Stimulated activated CD4-positive, alpha-beta T cell treated with anti-CD3 and anti-CD28 coated beads, Interleukin-1b, Interleukin-23, amount 100 ng/mL, for 1 hour (primary cell): ENCODE measurements at places on chromosomes 7 and 10.

DNA sequence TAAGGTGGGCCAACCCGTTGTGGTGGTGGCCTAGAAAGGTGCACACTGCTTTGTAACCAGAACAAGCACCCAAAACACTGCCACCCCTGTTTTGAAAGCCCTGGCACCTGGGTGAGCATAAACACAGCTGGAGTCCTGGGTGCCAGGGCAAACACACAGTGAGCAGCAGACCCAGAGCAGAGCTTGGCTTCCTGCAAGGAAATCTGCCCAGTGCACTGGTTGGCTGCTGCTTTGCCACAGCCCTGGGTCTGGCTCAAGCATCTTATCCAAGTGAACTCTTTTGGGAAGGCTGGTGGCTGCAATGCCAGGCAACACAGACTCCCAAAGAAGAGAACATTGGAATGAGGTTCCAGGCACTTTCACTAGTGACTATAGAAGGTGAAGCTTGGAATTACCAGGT is 145.5 kb upstream of the PDE1C start:
- DNase-seq, result no peak

DNA sequence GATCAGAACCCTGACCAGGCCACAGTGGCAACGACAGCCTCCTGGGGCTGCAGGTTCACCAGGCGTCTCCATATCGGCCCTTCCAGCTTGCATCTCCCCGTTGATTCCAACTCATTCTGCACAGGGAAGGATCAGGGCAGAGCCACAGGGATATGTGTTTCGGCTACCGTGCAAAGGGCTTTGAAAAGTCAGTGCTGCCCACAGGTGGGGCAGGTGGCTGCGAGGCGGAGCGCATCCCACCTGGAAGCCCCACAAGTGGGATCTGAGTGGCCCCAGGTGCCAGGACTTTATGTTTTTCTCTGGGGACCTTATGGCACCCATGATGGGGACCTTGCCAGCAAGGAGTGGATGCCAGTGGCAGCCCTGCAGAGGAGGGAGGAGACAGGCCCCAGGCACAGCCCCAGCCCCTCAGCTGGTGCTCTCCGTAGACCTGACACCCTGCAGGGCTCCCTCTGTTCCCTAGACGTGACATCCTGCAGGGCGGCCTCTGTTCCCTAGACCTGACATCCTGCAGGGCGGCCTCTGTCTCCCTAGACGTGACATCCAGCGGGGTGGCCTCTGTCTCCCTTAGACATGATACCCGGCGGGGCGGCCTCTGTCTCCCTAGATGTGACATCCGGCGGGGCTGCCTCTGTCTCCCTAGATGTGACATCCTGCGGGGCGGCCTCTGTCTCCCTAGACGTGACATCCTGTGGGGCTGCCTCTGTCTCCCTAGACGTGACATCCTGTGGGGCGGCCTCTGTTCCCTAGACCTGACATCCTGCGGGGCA is 189.4 kb downstream of the ELFN1 start:
- no peak for DNase-seq

- DNase-seq, result no peak
Observed at GRCh38 chr10:8056378-8056777, 1.9 kb downstream of the GATA3 start.

DNA sequence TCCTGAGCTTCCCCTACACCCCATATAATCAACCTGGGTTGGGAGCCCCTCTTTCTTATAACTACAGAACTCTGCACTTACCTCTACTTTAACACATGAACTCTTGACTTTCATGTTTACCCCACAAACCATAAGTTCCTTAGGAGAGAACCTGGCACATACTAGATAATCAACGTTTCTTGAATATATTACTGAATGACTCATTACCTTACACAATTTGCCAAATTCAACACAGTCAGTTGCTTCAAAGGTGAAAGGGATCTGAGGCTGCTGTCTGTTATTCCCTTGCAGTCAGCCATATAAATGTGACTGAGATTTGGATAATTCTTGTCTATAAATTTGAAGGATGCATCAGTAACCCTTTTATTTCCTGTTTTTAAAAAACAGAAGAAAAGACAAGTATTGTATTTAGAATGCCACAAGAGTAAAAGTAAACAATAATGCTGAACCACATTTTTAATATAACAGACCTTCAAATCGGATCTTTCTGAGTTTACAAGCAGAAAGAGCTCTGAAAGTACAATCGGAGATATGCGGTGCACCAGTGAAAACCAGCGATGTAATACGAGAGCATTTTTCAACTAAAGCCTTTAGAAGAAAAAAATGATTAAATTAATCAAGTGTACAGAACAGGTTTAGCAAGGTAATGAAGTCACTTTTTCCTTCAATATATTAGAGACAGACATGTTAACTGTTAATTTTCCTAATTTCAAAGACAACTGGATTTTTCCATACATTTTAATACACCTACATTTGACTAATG is 29.5 kb upstream of the LRRC17 start:
- no peak for DNase-seq

GRCh38 chr7:91657483-91658071 is 222.9 kb downstream of the MTERF1 start:
- DNase-seq, result no peak

DNA sequence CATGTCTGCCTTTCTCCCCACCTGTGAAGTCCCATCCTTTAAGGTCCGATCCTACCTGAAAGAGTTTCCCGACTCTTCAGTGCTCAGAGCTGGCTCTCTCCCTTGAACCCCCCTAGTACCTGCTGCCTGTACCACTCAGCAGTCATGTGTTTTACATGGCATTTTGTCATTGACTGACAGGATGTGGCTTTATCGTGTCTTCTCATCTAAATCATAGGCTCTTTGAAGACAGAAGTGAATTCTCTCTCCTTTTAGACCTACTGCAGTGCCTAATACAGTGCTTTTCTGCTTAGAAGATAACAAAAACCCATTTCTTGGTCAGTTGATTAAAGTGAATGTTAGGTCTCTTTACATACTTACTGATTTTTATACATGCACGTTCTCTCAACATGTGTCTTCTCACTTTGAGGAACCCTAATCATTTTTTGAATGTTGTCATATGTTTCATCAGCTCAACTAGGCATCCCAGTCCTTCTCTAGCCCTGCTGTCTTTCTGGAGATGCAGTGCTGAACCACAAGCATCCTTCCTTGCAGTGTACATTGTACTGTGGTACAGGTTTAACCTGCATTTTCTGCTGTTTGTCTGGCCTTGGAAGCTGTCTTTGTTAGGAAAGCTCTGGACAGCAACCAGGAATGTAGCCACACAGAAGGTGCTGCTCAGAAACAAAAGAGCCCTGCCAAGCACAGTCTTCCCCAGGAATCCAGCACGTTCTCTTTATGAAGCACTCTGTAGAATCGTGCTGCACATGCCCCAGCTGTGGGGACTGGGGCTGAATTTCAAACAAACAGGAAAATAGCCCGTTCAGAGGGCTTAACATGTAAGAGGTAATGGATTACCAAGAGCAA is 28.1 kb upstream of the LRRC4 start:
- DNase-seq, result no peak

- no peak for DNase-seq
Observed at GRCh38 chr10:93463723-93464476, 18.2 kb downstream of the MYOF start.

DNA sequence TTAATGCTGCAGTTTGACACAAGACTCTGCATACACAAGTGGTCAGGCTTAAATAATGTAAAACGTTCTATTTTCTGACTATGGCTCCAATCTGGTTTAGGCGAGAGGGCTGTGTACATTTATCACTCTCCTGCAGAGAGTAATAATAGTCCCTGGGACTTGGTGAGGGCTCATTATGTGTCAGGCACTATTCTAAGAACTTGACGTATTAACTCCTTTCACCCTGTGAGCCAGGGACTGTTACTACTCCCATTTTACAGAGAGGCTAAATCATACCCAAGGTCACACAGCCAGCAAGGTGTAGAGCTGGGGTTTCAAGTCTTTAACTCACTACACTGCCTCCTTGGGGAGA is 187.2 kb upstream of the LYZL2 start:
- no peak for DNase-seq

GRCh38 chr7:157352516-157352915 is 15.7 kb downstream of the DNAJB6 start:
- DNase-seq, result no peak

GRCh38 chr10:62742536-62743061 is 61.9 kb upstream of the ADO start:
- no peak for DNase-seq
